GM23248 (cell line): ENCODE measurements at places on chromosomes 16 and 17. TPM values are rescaled to one million over a fixed set of nuclear protein-coding genes. Genes with fewer than 3 reads are reported as not detected.

Gene RAD51C
- polyA plus RNA-seq, result 40.2 and 45.8 TPM in 2 replicates

Gene OR1A1
- polyA plus RNA-seq, result not detected in 2 replicates

Gene PKMYT1
- polyA plus RNA-seq, result 21.1 TPM in 2 replicates

Gene AP1G1
- 25.8 and 26.2 TPM in 2 replicates for polyA plus RNA-seq

Gene SENP3
- 1.3 and 1.9 TPM in 2 replicates for polyA plus RNA-seq

Gene GSDMA
- polyA plus RNA-seq, result 0.09 and 0.21 TPM in 2 replicates
